ENCODE measurements at places on chromosomes 1 and 21.

- no peak for DNase-seq
Measured at GRCh38 chr1:5768014-5768413, 224.2 kb downstream of the NPHP4 start.

GRCh38 chr1:118116909-118117308 is 68.1 kb downstream of the SPAG17 start:
- no peak for DNase-seq

GRCh38 chr1:81878538-81878937 is 77.8 kb downstream of the ADGRL2 start:
- no peak for DNase-seq

DNA sequence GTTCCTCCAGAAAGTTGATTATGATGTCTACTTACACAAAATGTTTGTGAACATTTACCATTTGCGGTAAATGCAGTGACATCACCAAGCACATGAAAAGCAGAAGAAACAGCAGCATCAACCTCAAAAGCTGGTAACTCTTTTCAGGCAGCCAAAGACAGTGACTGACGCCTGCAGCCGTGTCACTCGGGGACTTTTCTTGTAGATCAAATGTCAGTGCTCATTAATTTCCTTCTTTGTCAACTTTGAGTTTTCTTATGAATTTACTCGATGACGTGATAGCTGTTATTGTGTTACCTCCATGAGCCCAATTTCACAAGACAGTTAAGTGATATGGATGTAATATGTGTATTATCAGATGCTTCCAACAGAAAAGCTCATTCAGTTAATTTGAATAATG is 92.5 kb downstream of the RIPK4 start:
- no peak for DNase-seq

DNA sequence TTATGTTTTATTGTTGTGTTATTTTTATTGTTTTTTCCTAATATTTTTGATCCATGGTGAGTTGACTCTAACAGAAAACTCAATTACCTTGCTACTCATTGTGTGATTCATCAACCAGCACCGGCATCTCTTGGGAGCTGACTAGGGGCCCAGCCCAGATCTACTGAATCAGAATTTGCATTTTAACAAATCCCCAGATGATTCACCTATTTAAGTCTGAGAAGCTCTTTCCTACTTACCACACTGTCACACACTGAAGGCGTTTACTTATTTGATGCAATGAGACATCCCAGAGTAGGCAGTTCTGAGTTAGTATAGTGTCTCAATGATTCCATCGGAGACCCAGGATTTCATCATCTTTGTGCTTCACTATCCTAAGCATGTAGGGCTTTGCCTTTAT is 416.6 kb downstream of the RWDD3 start:
- no peak for DNase-seq

DNA sequence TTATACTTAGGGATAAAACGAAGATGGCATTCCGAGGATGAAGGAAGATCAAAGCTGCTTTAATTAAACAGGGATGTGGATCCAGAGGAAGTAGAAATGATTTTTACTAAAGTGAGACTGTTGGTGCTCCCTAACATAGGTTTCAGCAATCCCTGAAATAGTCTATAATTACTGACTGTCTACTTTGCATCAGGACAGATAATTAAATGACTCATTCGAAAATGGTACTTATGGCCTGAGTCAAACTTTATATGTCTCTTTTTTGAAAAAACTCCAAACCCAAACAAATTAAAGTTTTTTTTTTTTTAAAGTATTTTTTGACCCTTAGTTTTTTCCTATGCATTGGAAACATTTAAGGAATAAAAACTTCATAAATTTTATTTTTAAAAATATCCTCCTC is 90.3 kb downstream of the LYST start:
- no peak for DNase-seq

DNA sequence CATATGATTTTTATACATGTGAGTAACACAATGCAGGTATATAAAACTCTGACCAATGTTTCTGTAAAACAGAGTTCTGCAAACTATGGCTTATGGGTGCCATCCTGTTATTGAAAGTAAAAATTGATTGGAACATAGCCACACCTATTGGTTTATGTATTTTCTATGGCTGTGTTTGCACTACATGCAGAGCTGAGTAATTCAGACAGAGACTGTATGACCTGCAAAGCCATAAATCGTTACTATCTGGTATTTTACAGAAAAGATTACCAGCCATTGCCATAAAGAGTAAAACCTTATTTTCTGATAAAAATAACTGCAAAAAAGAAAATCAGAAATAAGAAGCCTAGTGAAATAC is 13.1 kb downstream of the GBP1 start:
- DNase-seq = no peak

DNA sequence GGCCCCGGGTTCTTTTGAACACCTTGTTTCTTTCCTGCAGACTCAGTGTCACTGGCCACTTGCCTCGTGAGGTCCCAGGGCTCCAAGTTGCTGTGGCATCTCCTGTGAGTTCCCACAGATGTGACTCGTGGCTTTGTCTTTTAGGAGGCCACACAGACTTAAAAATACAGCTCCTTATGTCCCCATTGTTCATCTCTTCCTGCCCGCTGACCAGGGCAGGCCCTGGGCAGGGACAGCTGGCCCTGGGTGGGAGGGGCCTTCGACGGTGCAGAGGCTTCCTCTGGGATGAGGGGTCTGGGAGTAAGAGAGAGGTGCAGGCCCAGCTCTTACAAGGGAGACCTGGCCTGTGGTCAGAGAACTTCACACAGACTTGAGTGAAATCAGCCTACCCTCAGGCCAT is 15.6 kb downstream of the LDLRAP1 start:
- DNase-seq = no peak

GRCh38 chr1:200291106-200291505 is 118.7 kb downstream of the ZNF281 start:
- DNase-seq = no peak
